ENCODE measurements at places on chromosomes 7 and 10.

- no peak for DNase-seq
Observed at GRCh38 chr7:16926283-16926682, 44.5 kb upstream of the AGR3 start.

DNA sequence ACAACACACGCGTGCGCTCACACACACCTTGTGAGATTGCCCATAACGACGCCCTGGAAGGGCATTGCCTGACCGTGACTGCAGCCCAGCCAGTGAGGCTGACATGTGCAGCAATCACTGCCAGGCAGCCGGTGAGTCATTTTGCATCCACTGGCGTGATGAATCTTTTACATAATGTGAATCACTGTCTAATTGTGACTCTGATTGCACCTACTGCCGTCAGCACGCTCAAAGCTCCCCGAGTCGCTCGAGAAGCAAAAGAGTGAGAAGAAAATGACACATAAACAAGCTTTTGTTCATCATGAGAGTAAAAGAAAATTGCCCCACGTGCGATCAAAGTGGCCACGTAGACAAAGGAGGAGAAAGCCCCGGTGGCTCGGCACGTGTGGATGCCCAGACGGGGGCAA lies 117.4 kb upstream of the PFKP start:
- DNase-seq, result no peak

DNA sequence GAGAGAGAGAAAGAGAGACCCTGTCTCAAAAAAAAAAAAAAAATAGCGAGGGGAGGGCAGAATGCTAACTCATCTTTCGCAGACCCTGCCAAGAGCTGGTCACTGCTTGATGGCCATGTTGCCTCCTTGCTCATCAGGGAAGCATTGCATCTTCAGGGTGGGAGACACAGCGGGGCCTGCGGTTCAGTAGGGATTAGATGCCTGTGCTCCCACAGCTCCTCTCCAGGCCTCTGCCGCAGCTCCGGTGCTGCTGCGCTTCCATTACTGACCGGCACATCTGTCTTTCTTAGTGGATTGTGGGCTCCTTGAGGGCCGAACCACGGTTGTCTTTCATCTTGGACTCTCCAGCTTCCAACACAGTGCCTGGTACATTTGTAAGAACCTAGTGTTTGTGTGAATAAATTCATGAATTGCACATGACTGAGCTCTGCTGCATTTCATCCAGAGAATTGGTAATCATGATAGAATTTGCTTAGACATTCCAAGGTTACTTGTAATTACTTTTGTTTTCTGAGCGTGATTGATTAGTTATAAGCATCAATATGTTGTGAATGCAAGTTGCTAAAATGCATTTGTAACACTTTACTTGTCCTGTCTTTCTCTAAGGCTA lies 16.8 kb downstream of the HK1 start:
- no peak for DNase-seq

GRCh38 chr10:28681928-28682750 lies 4.8 kb downstream of the BAMBI start:
- no peak for DNase-seq

GRCh38 chr7:138669364-138669763 lies 31.8 kb downstream of the SVOPL start:
- no peak for DNase-seq

GRCh38 chr7:2049111-2049781 lies 183.5 kb downstream of the MAD1L1 start:
- DNase-seq, result peak; percentile 40

GRCh38 chr7:3896169-3896765 lies 595.2 kb downstream of the SDK1 start:
- DNase-seq, result no peak

DNA sequence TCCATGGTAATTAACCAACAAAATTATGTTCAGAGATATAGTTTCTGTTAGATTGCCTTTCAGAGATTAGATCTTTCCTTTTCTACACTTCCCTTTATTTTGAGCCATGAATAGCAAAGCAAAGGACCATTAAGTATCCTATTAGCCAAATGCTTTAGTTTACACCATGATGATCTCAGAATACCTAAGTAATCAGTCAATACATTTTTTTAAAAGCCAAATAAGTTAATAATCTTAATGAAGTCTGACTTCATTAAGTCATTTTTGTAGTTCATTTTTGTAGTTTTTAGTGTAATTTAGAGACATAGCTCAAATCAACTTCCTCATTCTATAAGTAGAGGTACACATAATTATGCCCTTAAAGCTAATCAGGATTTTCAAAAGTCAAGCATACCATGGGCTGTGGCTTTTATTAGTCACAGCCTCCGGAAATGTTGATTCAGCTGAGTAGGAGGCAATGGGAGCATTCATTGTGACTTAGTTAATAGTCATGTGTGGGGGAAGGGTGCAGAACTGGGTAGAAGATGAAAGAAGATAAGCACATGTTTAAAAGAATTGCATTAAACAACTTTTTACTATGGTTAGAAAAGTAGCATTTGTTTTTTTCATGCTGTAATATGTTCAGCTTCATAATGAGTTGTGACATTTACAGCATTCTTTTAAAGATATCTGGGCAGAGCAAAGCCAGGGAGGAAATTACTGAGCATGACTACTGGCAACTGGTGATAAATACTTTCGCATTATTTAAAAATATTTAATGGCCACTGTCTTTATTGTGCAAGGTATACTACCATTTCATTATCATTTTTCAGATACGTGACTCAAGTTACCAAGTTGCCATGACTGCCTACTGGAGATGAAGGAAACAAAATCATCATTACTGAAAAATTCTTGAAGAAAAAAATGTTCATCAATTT lies 57.3 kb upstream of the CCDC71L start:
- DNase-seq, result no peak

DNA sequence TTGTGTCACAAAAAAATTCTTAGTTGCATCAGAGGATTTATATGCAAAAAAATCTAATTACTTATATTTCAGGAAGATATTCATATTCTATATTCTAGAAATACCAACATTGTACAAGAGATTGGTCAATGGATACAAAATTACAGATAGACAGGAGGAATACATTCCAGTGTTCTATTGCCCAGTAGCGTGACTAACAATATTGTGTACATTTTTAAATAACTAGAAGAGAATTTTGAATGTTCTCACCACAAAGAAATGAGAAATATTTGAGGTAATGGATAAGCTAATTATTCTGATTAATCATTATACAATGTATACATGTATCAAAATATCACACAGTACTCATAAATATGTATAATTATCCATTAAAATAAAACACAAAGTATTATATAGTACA lies 253.3 kb downstream of the IPMK start:
- no peak for DNase-seq

- DNase-seq, result no peak
Observed at GRCh38 chr10:126135177-126135576, 238.8 kb downstream of the FANK1 start.
